CD8-positive, alpha-beta T cell (primary cell): ENCODE measurements at places on chromosomes 4 and X.

GRCh38 chr4:94453391-94453963 lies 1.7 kb downstream of the PDLIM5 start:
- no peak for DNase-seq

DNA sequence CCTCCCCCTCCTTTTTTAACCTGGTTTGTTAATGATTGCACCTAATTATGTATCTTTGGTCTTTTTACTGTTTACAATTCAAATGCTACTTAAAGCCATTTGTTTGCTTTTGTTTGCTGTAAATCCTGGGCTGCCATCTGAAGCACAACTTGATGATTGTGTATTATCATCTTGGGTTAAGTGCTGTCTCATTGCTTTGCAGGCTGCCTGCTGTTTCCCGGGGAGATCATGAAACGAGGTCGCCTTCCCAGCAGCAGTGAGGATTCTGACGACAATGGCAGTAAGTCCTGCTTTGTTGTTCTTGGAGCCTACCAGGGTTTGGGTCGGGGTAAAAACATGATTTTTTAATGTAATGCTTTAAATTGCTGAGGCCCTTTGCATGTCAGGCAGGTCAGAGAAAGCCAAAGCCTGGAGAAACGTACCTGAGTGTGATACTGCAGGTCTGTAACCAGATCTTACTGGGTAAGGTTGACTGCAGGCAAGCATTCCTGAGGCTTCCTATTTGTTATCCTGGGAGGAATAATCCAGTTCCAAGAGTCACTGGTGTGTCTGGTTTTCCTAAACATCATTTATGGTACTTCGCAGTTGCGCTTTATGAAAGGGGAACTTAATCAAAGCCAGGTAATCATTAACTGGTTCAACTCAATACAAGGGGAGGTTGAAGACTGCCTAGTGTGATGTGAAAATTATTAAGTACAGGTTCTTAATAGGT lies 22.2 kb downstream of the JADE1 start:
- DNase-seq: no peak

DNA sequence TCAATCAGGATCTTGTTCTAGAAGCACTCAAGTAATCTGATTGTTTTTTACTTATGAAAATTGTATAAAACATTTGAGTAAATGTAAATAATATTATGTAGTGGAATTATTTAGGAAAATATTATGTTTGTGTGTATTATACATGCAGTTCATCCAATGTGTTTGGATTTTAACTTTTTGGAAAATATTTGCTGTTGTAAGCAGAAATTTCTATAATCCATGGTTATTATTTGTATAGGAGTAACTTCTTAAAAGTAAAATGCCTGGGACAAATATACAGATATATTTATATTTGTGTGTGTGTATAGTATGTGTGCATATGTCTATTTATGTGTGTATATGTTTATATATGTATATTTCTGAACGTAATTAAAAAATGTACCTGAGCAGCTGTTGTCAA lies 1394.6 kb upstream of the AGA start:
- DNase-seq: no peak

DNA sequence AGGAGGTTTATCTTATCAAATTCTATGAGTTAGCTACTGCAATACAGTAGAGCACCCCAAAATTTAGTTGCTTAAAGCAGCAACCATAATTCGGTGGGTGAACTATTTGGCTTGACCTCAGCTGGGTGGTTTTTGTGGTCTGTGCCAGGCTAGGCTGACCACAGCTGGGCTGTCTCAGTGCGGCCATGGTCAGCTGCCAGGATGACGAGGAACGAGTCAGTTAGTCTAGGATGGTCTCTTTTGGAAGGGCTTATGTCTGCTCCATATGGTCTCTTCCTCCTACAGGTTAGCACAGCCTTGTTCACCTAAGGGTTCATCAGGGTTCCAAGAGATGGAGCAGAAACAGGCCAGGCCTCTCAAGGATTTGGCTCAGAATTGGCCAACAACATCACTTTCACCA lies 210.4 kb downstream of the PALLD start:
- DNase-seq: no peak

DNA sequence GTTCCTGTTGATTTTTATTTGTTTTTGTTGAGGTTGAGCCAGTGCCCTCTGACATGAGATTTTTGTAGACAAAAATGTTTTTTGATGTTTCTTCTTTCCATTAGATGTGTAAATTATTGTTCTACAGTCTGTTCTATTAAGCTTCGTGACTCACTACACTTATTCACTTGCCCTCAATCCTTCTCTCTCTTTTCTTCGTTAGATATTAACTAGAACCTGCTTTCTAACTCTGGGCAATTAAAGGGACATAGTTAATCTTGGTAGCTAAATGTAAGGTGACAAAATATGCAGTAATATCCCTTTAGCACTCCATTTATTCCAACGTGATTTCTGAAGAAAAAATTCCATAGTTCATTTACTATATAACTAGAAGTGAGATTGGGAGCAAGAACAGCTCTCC lies 333.9 kb downstream of the PDHA2 start:
- no peak for DNase-seq

DNA sequence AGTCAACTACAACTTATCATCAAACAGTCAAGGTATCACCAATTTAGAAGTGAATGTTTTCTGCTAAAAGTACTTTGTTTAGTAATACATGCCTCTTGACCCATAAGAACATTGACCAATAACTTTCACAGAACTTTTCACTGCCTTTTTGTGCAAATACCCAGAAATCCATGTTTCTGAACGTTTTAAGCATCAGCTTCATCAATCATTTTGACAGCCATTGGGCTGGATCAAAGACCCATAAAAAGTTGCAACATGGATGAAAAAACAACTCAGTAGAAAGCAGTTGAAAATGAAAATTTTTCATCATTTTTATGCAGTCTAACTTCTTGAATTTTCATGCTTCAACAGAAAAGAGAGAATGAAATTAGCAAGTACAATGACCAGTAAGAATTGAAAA lies 466.7 kb downstream of the TRAM1L1 start:
- DNase-seq: no peak

DNA sequence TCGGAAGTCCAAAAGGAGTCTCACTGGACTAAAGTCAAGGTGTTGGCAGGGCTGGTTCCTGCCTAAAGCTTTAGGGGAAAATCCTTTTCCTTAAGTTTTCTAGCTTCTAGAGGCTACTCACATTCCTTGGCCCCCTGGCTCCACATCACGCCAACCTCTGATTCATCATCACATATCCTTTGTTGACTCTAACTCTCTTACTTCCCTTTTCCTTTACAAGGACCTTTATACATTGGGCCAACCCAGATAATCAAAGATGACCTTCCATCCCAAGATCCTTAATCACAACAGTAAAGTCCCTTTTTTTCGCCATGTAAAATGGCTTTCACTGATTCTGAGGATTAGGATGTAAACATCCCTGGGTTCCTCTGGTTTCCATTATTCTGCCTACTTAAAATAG lies 146.4 kb upstream of the DCAF8L1 start:
- DNase-seq: no peak

DNA sequence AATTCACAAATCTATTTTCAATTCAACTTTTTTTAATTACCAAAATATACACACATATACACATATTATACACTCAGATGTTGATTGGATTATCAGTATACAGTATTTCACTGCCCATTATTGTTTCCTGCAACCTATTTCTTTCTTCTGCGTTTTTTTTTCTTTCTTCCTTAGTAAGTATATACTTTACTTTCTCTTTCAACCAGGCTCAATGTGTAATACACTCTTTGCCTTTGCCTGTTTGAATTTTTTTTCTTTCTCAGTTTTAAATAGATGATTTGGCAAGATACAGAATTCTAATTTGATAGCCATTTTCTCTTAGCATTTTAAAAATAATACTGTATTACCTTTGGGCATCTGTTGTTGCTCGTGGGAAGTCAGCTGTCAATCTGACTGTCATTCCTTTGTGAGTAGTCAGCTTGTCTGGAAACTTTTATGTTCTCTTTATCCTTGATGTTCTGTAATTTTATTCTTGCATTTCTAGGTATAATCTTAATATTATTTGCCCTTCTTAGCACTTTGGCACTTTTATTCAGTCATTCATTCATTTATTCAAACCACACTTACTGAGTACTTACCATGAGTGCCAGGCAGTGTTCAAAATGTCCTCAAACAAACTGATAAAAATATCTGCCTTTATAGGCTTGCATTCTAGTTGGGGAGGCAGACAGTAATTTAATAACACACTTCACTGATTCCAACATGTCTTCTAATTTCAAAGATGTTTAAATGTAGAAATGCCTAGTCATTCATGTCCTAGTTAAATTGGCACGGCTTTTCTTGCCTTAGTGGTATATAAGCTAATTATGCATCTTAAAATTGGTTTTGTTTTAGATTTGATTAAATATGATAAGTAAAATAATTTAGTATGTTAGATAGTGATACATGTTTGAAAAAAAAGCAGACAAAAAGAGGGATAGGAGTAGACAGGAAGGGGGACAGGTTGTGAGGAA lies 3.7 kb downstream of the USP38 start:
- DNase-seq: no peak

- no peak for DNase-seq
Measured at GRCh38 chrX:24526616-24527015, 61.5 kb downstream of the PDK3 start.

DNA sequence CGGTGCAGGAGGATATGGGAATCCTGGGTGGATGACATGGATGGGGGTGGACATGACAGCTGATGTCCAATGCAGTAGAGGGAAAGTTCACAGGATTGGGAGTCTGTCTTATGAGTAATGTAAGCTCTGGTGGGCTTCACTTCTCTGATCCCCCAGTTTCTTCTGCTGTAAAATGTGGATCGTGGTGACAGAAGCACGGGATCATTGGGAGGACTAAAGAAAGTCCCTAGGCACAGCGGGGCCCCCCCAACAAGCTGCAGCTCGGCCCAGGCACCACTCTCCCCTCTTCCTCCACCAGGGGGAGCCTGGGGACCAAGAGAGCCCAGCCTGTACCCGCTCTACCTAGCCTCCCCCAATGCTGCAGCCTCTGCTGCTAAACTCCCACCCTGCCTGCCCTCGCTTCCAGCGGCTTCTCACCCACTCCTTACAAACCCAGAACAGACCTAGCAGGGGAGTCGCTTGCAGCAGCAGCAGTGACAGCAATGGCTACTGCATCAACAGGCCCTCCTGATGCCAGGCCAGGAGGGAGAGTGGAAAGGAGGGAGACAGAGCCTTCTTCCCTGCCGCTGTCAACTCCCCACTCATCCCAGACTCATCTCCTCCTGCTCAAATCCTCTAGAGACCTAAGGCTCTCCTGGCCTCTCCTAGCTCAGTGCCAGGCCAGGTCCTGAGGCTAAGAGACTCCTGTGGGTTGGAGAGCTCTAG lies 36.1 kb upstream of the IQSEC2 start:
- DNase-seq: peak; percentile 73

DNA sequence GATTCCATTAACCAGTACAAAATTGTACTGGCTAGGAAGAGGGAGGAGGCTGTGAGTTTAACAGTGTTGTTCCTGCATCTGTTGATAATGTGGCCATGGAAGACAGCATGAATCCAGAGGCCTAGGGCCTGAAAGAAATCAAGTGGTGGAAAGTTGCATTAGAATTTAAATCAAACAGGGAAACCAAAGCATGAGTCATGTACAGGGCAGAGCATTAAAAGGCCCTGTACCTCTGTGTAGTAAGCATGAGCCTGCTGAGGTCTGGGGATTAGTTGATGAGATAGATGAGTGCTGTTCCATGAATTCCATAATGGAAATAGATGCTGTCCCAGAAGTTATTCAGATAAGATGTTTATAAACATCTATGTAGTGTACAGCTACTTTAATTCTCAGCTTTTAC lies 58.3 kb downstream of the MID1IP1 start:
- no peak for DNase-seq

DNA sequence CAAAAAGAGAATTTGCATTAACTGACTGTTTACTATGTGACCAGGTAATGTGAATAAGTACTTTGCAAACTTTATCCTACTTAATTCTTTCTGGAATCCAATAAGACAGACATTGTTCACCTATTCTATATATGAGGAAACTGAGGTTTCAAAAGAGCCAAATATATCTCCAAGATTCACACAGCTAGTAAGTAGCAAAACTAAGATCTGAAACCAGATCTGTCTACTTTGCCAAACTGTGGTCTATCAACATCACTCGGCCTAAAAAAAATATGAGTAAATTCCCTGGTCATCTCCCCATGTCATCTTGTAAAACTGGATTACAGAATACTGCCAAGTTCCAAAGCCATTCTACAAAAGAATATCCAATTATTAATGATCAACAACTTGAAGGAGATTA lies 52.8 kb downstream of the ANAPC10 start:
- no peak for DNase-seq

- DNase-seq: no peak
Measured at GRCh38 chr4:176959980-176960379, 167.3 kb upstream of the VEGFC start.

- no peak for DNase-seq
Measured at GRCh38 chr4:15901007-15901406, 37.5 kb downstream of the FGFBP1 start.

- no peak for DNase-seq
Measured at GRCh38 chr4:92215476-92215875, 88.3 kb upstream of the GRID2 start.

- DNase-seq: no peak
Measured at GRCh38 chrX:44568196-44568595, 25.5 kb upstream of the FUNDC1 start.

GRCh38 chr4:14072506-14072905 lies 445.0 kb upstream of the BOD1L1 start:
- DNase-seq: no peak

GRCh38 chr4:186700746-186701145 lies 22.9 kb downstream of the FAT1 start:
- DNase-seq: no peak

DNA sequence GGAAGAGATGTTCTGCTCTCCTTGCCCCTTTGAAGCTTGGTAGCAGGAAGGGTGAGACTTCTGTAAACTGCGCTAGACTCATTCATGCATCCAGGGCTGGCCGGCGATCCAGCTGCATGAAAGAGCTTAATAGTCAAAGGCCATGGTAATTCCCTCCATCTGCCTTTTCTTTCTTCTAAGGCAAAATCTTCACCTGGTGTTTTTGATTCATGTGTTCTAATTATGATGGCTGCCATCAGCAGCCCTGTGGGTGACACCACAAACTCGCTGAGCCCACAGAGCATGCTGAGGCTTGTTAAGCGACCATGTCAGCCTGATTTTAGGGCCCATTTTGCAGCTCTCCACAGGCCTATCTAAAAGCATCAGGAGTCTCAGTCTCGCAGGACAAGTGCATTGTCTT lies 450.1 kb upstream of the TENM3 start:
- DNase-seq: no peak

DNA sequence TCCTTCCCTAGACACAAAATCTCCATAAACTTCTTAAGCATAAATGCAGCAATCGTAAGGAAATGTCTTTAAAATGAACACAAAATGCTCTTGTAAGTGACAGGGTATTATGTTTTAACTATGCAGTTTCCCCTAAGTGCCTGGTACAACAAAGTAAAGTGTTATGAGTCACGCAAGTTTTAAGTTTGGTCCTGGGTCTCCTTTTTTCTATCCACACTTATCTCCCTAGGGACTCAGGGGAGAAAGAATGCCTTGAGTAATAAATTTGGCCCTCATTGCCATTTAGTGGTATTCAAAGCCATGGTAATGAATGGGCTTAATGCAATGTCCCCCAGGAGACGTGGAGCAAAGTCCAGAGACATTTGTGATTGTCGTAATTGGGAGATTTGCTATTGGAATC lies 149.1 kb downstream of the MAGEB17 start:
- DNase-seq: no peak

GRCh38 chr4:99722725-99723124 lies 65.1 kb upstream of the C4orf54 start:
- no peak for DNase-seq
